ENCODE measurements at places on chromosomes 5 and 9.

GRCh38 chr9:22742401-22742800 lies 295.8 kb downstream of the DMRTA1 start:
- no peak for DNase-seq
- no peaks in the 10 kb centered on the region for H3K36me3 ChIP-seq
- H3K4me1 ChIP-seq, result no peaks in the 10 kb centered on the region
- no peak overlapping the region for H3K27ac ChIP-seq
- no peak overlapping the region for H3K4me3 ChIP-seq
- H3K27me3 ChIP-seq, result no peaks in the 10 kb centered on the region

DNA sequence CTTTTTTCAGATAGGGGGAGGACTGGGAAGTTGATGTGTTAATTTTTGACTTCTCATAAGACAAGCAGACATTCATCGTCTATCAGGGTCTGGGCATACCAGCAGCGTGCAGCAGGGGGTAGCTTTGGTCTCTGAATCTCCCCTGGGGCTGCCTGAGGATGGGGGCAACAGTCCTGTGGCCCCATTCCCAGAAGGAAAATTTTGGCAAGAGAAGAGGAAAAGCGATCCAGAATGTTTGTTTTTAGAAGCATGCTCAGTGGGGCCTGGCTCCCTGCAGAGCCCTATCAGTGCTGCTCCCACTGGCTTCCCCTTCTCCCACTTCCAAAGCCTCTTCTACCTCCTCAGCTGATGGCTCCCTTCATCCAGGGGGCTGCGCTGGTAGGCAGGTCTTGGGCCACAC lies 194.8 kb upstream of the IL12B start:
- no peak overlapping the region for H3K4me3 ChIP-seq
- no peaks in the 10 kb centered on the region for H3K27me3 ChIP-seq
- no peak for DNase-seq
- no peaks in the 10 kb centered on the region for H3K36me3 ChIP-seq
- no peaks in the 10 kb centered on the region for H3K4me1 ChIP-seq
- no peak overlapping the region for H3K27ac ChIP-seq

DNA sequence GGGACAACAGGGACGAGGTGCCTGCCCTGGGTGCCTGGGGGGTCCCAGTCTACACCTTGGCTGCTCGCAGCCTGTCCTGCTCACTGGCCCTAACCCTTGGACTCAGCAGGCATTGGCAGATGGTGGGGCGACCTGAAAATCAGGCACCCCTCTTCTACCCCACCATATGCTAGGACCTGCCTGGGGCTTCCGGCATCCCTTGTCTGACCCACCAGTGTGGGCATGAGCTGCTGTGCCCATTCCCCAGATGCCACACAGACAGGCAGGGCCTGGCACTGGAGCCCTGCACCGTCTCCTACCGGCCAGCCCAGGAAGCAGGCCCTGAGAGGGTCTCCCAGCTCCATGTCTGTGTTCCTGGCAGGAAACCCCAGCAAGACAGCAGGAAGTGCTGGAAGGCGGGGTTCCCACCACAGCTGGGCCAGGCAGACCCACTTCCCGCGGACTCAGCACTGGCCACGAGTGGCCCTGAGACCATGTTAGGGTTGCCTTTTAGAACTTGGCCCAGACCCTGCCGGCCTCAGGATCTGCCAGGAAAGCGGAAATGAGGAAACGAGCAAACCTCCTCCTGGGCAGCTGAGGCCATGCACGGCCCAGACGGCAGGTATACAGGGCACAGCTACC lies 3.1 kb downstream of the NINJ1 start:
- H3K4me3 ChIP-seq, result no peak overlapping the region
- H3K4me1 ChIP-seq, result peaks cover 68% of the 10 kb centered on the region
- peak overlapping the region; percentile 29 for H3K27ac ChIP-seq

DNA sequence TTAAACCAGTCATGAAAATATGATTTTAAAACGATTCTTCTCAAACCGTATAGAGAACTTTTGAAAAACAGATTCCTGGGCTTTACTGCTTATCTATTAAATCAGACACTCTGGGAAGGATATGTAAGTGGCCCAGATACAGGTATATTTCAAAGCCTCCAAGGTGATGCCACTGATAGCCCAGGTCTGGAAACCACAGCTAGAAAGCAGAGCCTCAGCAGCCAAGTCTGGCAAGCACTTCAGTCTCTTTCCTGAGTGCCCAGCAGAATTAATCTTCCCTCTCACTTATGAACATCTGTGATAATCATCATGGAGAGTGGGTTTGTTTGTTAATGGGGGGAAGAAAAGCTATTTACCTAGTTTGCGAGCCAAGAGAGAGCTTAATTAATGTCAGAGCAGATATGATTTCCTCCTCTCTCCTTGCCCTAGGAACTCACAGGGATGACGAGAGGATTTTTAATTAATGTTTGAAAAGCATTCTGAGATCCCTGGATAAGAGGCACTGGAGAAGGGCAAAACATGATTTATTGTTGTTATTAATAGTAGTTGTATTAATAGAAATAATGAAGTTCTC lies 368.4 kb downstream of the TLE1 start:
- DNase-seq, result no peak
- H3K27me3 ChIP-seq, result no peaks in the 10 kb centered on the region
- no peak overlapping the region for H3K27ac ChIP-seq
- no peaks in the 10 kb centered on the region for H3K36me3 ChIP-seq

DNA sequence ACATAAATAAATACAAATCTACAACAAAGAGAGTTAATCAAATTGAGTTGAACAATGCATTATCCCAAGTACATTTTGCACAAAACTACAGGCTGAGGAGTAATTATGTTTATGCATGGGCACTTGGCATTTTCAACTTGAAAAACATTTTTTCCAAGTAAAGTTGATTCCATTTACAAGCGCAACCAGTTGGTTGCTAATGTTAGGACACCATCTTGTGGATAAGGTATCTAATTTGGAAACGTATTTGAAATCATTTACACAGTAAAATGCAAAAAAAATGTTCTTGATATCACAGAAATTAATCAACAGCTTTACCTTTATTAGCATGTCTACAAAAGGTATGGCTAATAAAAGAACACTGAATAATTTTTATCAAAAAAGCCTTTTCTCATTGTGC lies 18.8 kb downstream of the FTMT start:
- no peaks in the 10 kb centered on the region for H3K4me1 ChIP-seq
- no peaks in the 10 kb centered on the region for H3K27me3 ChIP-seq
- H3K27ac ChIP-seq, result no peak overlapping the region
- no peaks in the 10 kb centered on the region for H3K36me3 ChIP-seq
- no peak overlapping the region for H3K4me3 ChIP-seq

DNA sequence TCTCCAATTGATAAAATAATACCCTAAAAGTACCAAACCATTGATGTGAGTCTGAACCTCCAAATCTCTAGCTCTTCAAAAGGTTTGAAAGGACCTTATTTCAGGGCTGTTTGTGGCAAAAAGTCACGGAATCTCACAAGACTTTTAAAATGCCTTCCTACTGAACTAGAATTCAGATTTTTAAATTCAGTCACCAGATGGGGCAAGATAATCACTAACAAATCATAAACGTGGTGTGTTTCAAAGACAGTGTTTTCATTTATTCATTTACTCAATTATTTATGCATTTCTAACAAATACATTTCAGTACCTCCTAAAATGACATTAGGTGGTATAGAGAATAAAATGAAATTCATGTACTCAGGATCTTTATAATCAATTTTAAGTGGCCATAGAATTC lies 68.2 kb upstream of the SMC2 start:
- no peak for DNase-seq
- no peaks in the 10 kb centered on the region for H3K4me1 ChIP-seq
- H3K27ac ChIP-seq, result no peak overlapping the region
- H3K4me3 ChIP-seq, result no peak overlapping the region
- H3K27me3 ChIP-seq, result no peaks in the 10 kb centered on the region
- H3K36me3 ChIP-seq, result no peaks in the 10 kb centered on the region

DNA sequence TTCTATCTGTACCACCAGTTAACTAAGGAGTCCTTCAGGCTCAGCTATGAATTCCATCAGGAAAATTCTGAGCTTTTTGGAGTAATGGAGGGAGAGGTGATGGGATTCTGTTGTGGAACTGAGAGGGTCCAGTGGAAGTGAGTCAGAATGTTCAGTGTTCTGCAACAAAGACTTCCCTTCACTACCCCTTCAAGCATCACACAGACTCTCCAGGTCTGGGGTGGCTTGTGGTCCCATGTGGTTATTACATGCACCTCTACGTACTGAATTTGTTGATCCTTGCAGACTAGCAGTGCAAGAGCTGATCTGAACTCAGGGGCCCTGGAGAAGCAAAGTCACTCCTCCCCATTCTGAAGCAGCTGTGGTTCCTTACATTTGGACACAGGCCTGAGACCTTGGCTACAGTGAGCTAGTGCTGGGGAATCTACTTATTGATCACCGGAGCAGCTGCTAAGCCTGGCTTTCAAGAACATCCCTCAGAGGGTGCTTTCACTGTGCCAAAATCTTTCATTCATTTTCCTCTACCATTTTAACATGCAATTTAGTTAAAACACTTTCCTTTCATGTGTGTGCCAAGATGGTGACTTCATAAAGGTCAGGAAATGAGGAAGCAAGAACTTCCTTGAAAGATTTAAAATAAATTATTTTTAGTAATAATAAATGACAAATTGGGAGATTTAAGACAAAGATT lies 75.0 kb upstream of the TNC start:
- no peaks in the 10 kb centered on the region for H3K4me1 ChIP-seq
- no peak overlapping the region for H3K27ac ChIP-seq
- no peaks in the 10 kb centered on the region for H3K27me3 ChIP-seq
- no peak overlapping the region for H3K4me3 ChIP-seq
- no peak for DNase-seq

GRCh38 chr5:4275232-4275631 lies 679.6 kb downstream of the IRX1 start:
- no peak for DNase-seq
- no peak overlapping the region for H3K4me3 ChIP-seq
- H3K27me3 ChIP-seq, result no peaks in the 10 kb centered on the region
- H3K27ac ChIP-seq, result no peak overlapping the region
- H3K4me1 ChIP-seq, result no peaks in the 10 kb centered on the region
- H3K36me3 ChIP-seq, result no peaks in the 10 kb centered on the region

DNA sequence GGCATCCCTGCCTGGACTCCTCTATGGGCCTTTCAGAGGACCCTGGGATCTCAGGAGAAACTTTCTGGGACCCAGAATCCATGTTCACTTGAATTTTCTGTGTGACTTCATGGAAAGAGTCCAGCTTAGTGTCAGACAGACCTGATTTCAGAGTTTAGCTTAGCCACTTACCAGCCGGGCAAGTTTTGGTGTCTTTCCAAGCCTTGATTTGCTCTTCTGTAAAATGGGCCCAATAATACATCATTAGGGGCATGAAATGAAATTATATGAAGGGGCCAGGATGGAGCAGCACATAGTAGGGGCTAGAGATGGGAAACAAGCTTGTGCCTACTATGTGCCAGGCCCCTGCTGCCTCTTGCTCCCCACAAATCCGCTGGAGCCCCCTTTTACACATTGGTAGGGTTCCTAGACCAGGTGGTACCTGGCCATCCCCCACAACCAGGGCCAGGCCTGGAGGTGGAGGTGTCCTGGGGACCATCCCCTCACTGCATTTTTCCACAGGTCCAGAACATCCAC lies 33.2 kb upstream of the RPL26L1 start:
- no peak overlapping the region for H3K27ac ChIP-seq
- peaks cover 7% of the 10 kb centered on the region for H3K36me3 ChIP-seq
- DNase-seq, result no peak
- no peaks in the 10 kb centered on the region for H3K4me1 ChIP-seq
- no peaks in the 10 kb centered on the region for H3K27me3 ChIP-seq

DNA sequence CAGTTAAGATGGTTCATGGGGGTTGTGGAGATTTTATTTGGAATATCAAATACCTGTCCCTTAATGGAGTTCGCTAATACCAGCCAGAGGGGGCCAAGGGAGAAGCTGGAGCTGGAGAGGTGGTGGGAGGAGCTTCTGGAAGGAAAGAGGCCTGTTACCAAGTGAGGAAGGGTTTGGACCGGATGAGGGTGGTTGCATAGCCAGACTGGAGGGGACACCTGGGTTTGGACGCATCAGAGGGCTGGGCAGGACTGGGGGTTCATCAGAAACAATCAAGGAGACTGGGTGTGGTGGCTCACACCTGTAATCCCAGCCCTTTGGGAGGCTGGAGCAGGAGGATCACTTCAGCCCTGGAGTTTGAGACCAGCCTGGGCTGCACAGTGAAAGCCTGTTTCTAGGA lies 111.8 kb upstream of the IER5L start:
- DNase-seq, result no peak
- H3K27me3 ChIP-seq, result no peaks in the 10 kb centered on the region
- H3K27ac ChIP-seq, result no peak overlapping the region
- no peaks in the 10 kb centered on the region for H3K36me3 ChIP-seq

DNA sequence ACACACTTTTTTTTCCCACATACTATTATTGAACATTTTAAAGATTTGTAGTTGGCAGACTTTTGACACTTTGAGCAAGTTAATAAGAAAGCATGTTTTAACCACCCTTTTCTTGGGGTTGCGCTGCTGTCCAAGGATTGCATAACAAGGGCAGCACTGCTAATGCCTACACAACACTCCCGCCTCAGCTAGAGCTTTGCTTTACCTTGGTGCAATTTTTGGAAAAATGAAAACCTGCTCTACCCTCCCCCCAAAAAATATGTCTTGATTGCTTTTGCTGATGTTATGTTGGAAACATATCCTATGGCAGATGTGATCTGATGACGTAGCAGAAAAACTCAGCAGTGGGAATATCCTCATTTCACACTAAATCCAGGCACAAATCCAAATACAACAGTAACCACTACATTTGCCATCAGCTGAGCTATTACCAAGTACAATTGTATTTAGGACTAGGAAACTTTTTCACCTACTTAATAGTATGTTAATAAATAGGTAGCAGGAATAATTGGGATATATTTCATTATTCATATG lies 51.5 kb downstream of the UBE2R2 start:
- no peaks in the 10 kb centered on the region for H3K36me3 ChIP-seq
- no peaks in the 10 kb centered on the region for H3K27me3 ChIP-seq
- H3K4me1 ChIP-seq, result no peaks in the 10 kb centered on the region
- no peak overlapping the region for H3K27ac ChIP-seq

DNA sequence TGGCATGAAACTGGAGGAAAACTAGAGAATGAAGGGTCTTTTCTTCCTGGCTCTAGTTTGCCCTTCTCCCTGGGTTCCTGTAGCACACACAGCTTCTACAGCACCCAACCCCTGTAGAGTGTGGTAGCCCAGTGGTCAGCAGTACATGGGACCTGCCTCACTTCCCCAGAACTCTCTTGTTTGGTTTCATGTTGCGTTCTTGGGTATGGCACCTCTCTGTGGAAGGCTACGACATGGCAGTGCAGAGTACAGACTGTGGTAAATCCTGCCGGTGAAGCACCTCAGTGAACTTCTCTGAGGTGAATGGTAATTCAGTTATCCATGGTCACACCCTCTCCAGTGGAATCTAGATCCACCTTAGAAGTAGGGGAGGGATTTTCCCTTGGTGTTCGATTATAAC lies 105.5 kb downstream of the TLR4 start:
- no peak for DNase-seq
- H3K27me3 ChIP-seq, result no peaks in the 10 kb centered on the region
- H3K4me1 ChIP-seq, result no peaks in the 10 kb centered on the region
- no peak overlapping the region for H3K27ac ChIP-seq
- H3K36me3 ChIP-seq, result no peaks in the 10 kb centered on the region

GRCh38 chr5:151757233-151758140 lies 944 bp downstream of the ATOX1 start:
- no peaks in the 10 kb centered on the region for H3K27me3 ChIP-seq
- peaks cover 14% of the 10 kb centered on the region for H3K4me1 ChIP-seq
- DNase-seq, result no peak
- H3K27ac ChIP-seq, result peak overlapping the region; percentile 94

GRCh38 chr5:151456321-151456940 lies 9.0 kb downstream of the SLC36A1 start:
- no peak overlapping the region for H3K27ac ChIP-seq
- DNase-seq, result no peak
- no peak overlapping the region for H3K4me3 ChIP-seq
- no peaks in the 10 kb centered on the region for H3K27me3 ChIP-seq
- no peaks in the 10 kb centered on the region for H3K36me3 ChIP-seq
